Panc1 (cell line): ENCODE measurements at places on chromosomes 7 and 10.

DNA sequence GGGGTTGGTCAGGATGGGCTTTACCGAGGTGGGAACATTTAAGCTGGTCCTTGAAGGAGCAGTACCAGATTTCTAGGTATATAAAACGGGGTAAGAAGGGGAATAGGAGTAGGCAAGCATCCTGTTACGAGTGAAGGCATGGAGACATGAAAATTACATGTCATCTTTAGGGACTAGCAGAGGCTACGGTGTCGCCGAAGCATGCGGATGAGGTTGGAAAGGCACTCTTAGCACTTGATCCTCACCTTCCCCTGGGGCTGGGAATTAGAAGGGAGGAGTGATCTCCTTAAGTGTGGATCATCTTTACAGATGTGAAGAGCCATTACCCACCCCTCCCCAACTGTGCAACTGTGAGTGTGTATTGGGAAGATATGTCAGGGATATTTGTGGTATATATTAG lies 13.8 kb upstream of the ZRANB1 start:
- DNase-seq = no peak

GRCh38 chr10:48457949-48458661 lies 146.8 kb downstream of the ARHGAP22 start:
- no peak for DNase-seq

DNA sequence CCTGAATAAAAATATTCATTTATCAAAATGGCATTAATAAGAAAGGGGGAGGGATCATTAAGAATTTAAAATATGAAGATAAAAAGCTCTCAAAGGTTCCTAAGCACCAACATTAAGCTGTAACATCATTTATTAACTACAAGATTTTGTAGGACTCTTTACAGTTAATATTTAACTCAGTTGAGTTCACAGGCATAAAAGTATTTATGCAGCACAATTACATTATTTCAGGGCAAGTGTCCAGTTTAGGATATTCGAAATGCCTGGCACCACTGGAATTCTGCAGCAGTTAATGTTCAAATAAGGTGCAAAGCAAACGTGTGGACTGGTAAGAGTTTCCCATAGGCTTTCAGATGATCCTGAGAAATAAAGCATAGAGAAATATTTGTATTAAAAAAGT lies 30.5 kb downstream of the NPS start:
- DNase-seq = no peak

DNA sequence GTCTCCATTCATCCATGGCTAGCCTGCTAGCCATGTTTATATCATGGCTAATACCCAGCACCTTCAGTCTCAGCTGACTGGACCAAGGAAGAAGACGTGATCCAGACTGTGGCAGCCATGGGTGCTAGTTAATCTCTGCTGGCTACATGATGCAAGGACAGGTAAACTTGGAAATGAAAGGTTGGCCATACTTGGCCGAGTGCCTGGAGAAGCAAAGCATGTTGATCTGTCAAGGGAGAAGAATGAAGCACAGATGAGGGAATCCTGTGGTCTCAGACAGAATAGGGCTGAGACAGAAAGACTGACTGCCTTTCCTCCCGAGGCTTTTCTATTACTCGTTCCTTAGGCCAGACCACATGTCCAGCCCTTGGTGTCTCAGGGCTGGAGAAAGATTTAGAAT lies 41.1 kb downstream of the CPVL start:
- DNase-seq = no peak

DNA sequence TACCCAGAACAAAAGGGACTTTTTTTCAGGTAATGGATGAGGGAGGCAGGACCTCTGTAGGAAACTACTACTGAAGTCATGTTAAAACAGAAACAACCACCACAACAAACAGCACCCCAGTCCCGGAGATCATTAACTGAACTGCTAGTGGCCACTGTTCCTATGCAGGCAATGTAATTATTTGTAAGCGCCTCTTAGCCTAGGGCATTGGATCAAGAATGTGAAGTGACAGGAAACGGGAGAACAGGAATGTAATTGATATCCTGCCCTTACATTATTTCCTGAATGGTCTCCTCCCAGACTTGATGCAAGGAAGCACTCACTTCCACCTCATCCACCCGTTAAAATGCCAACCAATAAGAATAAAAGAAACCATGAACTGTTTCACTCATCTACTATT lies 16.7 kb upstream of the GAD2 start:
- DNase-seq = no peak

DNA sequence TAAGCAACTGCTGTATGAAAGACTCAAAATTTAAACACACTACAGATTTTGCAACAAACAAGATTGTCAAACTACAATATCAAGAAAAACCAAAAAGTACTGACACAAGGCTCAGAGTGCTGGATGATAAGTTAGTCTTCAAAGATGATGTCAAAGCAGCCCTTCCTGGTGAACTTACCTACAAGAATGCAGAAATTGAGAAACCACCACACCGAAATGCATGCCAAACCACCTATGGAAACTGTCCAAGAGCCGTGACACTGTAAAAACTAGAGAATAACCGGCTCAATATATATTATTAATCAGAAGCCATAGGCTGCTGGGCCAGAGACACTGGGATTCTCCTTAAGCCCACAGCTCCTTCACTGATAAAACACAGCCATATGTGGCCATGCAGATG lies 25.3 kb downstream of the DENND11 start:
- DNase-seq = no peak

GRCh38 chr10:86361156-86362128 lies 5.2 kb downstream of the GRID1 start:
- no peak for DNase-seq

GRCh38 chr10:131876017-131876416 lies 24.8 kb upstream of the PPP2R2D start:
- DNase-seq = no peak

GRCh38 chr10:64486149-64486548 lies 964.9 kb downstream of the REEP3 start:
- no peak for DNase-seq

GRCh38 chr10:61452655-61453641 lies at the start of gene TMEM26:
Gene TMEM26 (minus strand): TSS chr10:61453381. CDS start chr10:61453081, 300 bp downstream.
- no peak for DNase-seq

DNA sequence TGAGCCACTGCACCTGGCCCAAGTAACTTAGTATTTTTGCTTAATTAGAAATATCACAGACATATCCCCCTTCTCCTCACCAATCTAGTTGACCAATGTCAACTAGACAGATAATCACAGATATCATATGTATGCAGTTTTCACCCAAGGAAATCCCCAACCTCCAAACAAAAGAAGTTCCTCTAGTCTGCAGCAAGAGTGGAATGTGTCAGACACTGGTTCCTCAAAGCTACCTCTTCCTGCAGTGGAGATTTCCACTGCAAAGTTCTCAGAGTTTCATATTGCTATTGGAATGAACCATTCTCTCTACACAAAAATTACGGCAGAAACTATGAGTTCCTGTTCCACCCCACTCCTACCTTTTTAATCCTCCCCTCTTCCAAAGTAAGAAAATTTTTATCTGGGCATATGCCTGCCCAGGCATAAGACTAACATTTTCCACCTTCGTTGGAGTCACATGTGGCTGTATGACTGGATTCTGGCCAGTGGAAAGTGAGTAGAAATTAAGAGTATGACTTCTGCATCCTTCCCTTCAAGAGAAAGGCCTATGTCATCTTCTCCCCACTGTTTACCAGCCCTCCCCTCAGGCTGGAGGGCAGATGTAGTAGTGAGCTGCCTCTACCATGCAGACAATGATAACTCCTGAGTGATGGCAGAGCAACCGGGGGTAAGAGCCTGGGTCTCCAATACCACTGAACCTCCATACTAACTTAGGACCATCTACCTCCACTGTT lies 103.0 kb downstream of the MYOF start:
- no peak for DNase-seq

DNA sequence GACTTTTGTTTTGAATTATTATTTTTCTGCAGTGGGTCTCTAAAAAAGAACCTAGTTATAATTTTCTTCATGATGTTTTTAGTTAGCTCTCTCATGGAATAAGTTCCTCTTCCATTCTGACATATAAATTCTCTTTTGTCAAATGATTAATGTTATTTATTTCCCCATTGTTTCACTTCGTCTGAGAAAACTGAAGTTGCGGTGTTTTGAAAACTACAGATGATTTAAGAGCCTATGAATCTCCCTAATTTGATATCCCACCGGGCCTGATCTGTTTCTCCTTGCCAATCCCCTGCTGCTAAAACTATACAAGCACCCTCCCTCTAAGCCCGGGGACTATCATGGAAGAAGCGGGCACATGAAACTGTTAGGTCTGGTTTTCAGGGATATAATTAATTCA lies 41.4 kb downstream of the HTR7 start:
- DNase-seq = no peak

GRCh38 chr7:8259586-8260222 lies 2.3 kb downstream of the ICA1 start:
- no peak for DNase-seq

GRCh38 chr7:66164356-66164755 lies 40.8 kb upstream of the TPST1 start:
- no peak for DNase-seq

GRCh38 chr10:87551326-87551725 lies 46.6 kb downstream of the MINPP1 start:
- no peak for DNase-seq

GRCh38 chr10:108409306-108409705 lies 1244.8 kb upstream of the SORCS1 start:
- no peak for DNase-seq

- no peak for DNase-seq
Observed at GRCh38 chr10:47261121-47261520, 38.9 kb upstream of the GDF10 start.

DNA sequence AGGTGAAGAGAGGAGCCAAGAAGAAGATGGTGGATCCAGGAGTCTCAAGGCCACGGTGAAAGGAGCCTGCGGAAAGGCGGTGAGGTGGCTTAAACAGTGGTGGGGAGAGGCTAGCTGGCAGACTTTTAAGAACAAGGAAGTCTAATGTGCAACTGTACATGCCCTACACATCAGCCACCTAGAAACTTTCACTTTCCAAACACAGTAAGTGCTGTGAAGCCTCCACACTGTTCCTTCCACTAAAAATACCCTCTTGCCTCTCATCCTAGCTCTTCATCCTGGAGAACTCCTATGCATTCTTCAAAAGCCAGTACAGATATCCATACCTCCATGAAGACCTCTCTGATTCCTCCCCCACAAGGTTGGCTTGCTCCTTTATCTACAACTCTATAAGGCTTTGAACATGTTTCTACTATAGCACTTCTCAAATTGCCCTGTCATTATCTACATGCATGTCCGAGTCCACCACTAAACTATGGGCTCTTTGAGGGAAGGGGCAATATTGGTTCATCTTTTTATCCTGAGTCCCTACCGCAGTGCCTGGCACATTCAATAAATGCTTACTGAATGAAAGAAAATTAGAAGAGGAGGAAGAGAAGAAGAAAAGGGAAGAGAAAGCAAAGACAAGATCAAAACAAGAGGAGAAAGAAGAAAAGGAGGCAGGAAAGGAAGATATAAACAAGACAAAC lies 54.2 kb downstream of the DNAJC12 start:
- DNase-seq = no peak

- no peak for DNase-seq
Observed at GRCh38 chr10:119323085-119324016, 116.0 kb downstream of the GRK5 start.

GRCh38 chr10:29199339-29199738 lies 89.5 kb upstream of the LYZL1 start:
- no peak for DNase-seq

DNA sequence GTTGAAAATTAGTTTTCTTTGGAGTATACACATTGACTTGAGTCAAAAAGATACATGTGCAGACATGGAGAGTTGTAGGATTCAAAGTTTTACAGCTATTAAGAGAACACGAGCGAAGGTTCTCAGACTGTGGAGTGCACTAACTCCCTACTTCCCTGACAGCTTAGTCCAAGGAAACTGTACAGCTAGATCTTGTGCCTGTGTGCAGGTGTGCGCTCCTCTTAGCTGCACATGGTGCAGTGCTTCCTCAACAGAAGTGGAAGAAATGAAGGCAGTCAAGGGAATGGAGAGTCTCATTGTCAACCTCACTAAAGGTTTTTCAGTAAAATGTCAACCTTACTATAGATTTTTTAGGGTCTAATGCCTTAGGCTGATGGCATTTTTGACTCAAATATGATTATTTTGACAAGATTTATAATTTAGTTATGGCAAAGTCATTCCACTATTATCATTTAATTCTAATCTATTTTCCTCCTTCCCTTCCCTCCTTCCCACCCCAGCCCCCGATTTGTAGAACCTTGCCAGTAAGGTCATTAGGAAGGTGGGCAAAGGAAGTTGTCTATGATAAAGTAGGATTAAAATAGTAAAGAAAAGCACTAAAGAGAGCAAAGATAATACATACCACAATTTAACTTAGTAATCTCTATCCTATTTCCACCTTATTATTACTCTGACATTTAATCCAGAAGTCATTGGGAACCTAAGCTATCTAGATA lies 13.6 kb downstream of the PDK4 start:
- no peak for DNase-seq

DNA sequence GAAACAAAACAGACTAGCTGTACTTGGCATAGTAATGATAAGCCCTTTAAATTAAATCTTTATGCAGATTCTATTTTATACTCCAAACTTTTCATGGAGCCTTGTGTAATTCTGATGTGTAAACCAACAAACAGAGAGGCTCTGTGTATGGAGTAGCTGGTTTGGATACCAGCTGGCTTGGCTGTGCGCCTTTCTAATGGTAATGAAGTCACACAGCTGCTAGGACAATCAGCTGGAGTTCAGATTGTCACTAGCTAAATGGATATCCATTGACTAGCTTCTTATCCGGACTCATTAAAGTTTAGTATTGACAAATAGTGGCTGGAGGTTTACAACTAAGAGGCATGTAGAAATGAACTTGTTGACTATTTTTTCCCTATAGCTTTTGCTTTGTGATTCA lies 398.4 kb downstream of the DGKB start:
- no peak for DNase-seq

DNA sequence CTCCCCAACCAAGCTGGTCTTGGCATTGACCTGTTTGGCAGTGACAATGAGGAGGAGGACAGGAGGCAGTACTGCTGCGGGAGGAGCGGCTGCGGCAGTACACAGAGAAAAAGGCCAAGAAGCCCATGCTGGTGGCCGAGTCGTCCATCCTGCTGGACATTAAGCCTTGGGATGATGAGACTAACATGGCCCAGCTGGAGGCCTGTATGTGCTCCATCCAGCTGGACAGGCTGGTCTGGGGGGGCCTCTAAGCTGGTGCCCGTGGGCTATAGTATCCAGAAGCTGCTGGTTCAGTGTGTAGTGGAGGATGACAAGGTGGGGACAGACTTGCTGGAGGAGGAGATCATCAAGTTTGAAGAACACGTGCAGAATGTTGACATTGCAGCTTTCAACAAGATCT lies 39.1 kb upstream of the ZNF273 start:
- no peak for DNase-seq
